ENCODE measurements at places on chromosomes 2 and 18.

- no peak for DNase-seq
These were observed 679.0 kb upstream of the ACVR2A start for GRCh38 chr2:147165697-147166382.

GRCh38 chr2:76613330-76613729, 902.6 kb upstream of the GCFC2 start:
- no peak for DNase-seq

DNA sequence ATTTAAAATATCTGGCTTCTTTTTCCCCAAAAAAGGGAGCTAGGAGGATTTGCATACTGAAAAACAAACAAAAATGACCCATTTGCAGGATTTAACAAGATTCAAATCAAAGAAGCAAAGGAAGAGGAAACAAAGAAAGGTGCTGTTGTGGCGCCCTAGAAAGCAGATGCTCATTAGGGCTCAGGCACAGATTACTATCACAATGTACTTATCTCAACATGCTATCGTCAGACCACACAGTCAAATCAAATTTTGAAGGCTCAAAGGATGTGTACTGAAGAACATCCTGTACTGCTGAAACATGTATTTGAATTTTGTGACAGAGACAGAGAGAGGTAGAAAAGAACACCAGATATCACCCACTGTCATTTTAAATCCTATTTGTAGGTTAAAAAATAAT, 10.9 kb downstream of the RBMS1 start:
- no peak for DNase-seq

DNA sequence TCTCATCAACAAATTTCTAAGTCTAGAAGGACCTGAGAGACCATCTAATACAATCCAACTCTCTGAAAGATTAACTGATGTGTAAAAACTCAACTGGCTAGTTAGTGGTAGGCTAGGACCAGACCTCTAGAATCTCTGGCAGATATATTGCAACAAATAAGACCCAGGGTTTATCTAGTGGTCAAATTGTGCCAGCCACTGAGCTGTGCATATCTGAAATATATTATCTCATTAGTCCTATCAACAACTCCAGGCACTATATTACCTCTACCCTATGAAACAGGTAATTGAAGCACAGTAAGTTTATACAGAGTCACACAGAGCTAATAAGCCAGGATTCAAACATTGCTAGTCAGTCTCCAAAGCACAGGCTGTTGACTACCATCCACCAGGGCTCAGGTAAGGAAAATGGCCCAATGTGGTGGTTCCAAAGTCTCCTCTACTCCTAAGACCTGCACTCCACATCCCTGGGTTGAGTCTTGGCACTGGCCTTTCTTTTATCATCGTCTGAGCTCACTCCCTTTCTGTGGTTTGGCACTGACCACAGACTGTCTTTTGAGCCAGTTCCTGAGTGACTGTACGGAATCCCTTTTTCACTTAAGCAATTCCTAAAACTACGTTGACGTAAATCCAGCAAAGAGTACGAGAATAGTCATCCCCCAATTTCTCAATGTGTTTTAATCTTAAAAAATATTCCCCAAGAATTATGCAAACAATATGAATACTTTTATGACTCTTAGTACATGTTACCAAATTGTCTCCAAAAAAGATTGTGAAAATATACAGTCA, 11.9 kb upstream of the PID1 start:
- no peak for DNase-seq

- DNase-seq: no peak
These were observed 669 bp downstream of the MARCHF7 start for GRCh38 chr2:159712929-159713420.

GRCh38 chr18:13452871-13453680, 234.5 kb downstream of the LDLRAD4 start:
- DNase-seq: no peak

GRCh38 chr2:20218331-20219320, 6.3 kb downstream of the SDC1 start:
- no peak for DNase-seq

GRCh38 chr2:135960656-135961551, 24.5 kb downstream of the DARS1 start:
- peak; percentile 24 for DNase-seq

- peak; percentile 93 for DNase-seq
These were observed 21.0 kb downstream of the INPP4A start for GRCh38 chr2:98465456-98466226.

DNA sequence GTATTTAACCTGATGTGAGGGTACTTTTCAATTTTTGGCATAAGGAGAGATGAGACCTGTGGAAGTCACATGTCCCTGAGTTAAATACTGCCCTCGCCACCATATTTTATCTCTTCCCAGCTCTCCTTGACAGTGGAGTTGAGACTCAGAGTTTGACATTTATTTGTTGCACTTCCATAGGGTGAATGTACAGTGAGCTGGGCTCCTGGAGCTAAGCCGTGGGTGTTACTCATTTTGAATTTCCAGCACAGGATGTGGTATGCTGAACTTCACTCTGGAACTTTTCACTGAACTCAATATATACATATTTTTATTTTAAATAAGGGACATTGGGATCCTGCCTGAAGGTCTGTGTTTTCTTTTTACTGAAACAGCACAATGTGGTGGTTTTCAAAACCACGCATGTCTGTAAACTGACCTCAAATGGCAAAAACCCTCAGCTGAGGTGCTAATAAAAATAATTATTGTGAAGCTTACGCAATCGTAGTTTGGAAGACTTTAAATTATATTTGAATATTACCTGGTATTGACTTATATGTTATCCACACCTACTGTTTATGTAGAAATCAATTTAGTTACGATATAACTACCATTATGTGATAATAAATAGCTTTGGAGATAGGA, 12.1 kb downstream of the RNF144A start:
- no peak for DNase-seq

- no peak for DNase-seq
These were observed 36.2 kb downstream of the PNO1 start for GRCh38 chr2:68193787-68194372.

DNA sequence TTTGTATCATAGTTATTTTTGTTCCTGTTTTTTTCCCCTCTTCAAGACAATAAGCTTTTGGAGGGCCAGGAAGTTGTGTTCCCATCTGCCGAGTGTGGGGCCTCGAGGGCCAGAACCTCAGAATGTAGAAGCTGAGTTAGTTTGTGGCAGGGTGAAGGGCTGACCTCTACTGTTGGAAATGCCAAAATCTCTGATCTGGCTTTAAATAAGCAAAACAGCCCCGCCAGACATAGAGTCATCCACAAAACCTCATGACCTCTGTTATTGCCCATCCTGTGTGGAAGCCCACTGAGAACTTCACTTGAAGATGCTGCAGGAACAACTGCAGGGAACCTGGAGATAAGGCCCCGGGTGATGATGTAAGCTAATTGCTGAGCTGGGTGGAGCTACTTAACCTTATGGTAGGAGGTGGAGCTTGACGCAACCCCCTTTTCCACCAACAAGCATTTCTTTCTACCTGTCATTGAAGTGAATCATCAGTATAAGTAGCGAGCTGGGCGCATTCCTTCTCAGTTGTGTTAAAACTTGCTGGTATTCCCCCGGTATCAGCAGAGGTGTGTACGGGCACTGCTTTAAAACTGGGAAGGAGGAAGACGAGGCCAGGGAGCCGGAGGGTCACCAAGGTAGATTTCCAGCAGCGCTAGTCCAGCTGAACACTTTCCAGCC, 177.2 kb downstream of the NEDD4L start:
- no peak for DNase-seq

GRCh38 chr2:168220965-168221819, 26.2 kb downstream of the STK39 start:
- DNase-seq: no peak

DNA sequence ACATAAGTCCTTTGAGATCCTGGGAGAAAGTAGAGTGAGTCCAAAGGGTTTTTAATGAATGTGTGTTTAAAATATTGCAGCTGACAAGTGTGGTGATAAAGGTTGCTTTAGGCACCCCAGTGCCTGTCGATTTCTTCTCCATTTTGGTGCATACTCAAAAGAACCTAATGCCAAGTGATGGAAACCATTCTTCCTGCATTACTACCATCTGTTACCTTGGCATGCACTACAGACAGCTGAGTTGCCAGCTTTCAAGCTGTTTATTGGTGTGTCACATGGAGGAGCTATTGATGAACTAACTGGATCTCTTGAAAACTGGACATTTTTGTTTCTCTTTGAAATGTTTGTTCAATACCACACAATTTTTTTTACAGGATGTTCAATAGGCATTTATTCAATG, 350.0 kb downstream of the AKAIN1 start:
- peak; percentile 77 for DNase-seq

DNA sequence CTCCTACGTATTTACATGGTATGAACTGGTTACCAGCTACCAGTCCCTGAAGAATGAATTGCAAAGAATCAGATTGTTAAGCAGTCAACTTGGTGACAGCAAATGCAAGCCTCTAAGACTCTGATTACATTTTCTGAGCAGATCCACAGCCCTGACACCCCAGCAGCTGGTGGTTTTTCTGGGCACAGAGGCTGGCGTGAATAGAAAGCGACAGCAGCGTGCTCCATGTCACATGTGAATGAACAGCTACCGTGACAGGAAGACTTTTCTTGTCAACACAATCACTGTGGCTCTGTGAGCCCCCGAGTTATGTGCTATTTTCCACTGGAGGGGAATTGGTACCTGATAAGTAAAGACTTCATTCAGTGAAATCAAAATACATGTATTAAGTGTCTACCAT, 93.2 kb upstream of the CBLN2 start:
- DNase-seq: no peak

DNA sequence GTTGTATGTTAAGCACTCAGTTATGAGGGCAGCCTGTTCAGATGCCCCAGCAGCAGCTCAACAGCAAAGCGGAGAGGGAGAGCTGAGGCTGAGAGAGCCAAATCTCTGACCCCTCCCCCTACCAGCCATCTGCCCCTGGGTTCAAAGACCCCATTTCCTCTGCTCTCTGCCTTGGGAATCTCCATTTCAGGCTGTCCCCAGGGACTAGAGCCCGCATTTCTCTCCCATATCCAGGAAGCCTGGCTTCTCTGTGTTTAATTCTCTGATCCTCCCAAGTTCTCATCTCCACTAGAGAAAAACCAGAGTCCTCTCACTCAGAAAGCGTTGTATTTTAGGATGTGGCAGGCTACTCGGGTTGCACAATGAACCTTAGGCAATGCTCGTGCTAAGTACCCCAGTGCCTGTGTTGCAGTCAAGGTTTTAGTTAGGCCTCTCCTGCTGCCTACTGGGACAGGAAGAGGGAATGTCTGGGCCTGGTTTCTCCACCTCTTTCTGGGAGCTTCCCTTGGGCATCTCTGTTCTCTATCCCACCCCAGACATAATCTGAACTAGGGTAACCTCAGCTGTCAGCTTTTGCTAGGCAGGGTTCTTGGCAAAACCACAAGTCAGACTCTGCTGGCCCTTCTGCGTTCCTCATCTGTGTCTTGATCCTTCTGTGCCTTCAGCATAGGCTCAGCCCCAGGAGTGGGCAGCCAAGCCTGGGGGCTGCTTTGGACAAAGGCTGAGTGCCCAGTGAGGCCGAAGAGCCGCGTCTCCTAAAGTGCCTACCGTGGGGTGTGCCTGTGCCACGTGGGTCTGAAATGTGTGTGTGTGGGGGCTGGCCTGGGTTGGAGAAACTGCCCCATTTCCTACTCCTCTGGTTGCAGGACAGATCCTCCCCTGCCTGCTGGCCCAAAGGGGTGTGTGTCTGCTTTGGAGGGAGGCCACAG, 96.8 kb downstream of the STPG4 start:
- peak; percentile 92 for DNase-seq

- DNase-seq: no peak
These were observed 91.9 kb upstream of the FOSL2 start for GRCh38 chr2:28300485-28301341.

- no peak for DNase-seq
These were observed 1.6 kb downstream of the DLGAP1 start for GRCh38 chr18:4453567-4453873.

GRCh38 chr2:2647141-2647541, 316.1 kb upstream of the MYT1L start:
- DNase-seq: no peak

- no peak for DNase-seq
These were observed 4.6 kb upstream of the D2HGDH start for GRCh38 chr2:241729868-241730267.

GRCh38 chr2:170216981-170217380, 39.0 kb downstream of the MYO3B start:
- peak; percentile 36 for DNase-seq

GRCh38 chr2:64819774-64820688, 166.3 kb upstream of the SERTAD2 start:
- no peak for DNase-seq

DNA sequence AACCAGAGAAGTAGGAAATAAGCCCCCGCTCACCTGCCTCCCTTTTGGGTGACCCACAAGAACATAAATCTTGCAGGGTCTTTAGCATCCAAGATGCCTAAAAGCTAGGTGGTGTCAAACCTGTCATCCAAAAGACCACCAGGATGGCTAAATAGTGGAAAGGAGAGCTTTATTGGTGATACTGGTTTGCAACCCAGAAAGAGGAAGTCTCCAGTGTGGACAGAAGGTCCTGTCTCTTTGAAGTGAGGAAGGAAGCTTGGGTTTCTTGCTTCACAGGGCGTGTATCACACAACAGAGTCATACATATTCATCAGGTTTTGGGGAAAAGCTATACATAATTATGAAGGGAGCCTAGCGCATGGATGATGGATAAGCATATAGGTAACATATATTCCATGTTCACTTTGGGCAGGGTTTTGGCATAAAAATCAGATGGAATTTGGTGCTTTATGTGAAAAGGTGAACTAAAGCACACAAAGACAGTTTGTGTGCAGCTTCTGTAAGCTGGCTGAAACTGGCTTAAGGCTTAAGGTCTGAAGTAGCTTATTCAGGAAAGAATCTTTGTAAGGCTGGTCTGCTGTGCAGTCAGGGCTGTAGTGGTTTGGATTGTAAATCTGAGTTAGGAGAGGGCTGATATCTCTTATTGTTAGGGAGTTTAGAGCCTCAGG, 102.2 kb upstream of the MSH2 start:
- no peak for DNase-seq

DNA sequence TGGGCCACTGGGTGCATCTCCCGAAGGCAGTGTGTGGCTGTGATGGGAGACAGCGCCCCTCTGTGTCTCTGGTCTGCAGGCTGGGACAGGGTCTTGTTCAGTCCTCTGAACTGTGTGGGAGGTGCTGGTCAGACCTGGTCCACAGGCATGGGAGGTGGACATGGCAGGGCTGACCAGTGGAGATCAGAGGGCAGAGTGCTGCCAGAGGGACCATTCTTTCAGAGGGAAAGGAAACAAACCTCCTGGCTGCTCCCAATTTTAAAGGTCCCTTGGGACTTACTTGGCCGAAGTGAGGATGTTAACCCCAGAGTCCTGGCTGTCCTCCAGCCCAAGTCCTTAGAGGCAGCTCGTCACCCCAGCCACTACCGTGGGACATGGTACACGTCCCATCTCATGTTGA, 4.0 kb downstream of the CAPN13 start:
- DNase-seq: no peak

GRCh38 chr2:136205615-136206014, 87.7 kb upstream of the CXCR4 start:
- no peak for DNase-seq

All from NCI-H1694 (cell line).